RPMI7951 (cell line): ENCODE measurements at places on chromosomes 4 and X.

- DNase-seq, result no peak
These were observed 63.7 kb upstream of the HHIP start for GRCh38 chr4:144582105-144582850.

- no peak for DNase-seq
These were observed 49.7 kb upstream of the TMEM164 start for GRCh38 chrX:109952985-109953905.

GRCh38 chr4:70842761-70843435, 3.2 kb upstream of the GRSF1 start:
- DNase-seq, result no peak

- DNase-seq, result no peak
These were observed 171.4 kb downstream of the NWD2 start for GRCh38 chr4:37415845-37416369.

GRCh38 chrX:46408553-46409407, 136.4 kb downstream of the ZNF674 start:
- peak; percentile 65 for DNase-seq

DNA sequence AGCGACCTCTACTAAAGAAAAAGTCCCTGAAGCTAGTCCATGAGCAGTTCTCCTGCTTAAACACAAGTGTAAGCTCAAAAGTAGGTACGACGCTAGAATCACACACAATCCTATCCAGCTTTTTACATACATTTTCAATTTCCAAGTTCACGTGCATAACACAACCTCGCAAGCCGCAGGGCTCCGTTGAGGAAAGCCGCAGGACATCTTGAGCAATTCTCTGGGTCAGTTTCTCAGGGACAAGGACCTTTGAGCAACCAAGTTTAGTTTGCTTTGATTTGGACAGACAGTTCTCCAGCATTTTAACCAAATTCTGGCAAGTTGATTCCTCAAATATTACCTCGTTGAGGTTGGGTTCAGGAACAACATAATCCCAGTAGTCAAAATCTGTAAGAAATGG, 2.5 kb downstream of the DDIT4L start:
- DNase-seq, result no peak

- no peak for DNase-seq
These were observed 54.1 kb upstream of the AP1S2 start for GRCh38 chrX:15908603-15909290.

DNA sequence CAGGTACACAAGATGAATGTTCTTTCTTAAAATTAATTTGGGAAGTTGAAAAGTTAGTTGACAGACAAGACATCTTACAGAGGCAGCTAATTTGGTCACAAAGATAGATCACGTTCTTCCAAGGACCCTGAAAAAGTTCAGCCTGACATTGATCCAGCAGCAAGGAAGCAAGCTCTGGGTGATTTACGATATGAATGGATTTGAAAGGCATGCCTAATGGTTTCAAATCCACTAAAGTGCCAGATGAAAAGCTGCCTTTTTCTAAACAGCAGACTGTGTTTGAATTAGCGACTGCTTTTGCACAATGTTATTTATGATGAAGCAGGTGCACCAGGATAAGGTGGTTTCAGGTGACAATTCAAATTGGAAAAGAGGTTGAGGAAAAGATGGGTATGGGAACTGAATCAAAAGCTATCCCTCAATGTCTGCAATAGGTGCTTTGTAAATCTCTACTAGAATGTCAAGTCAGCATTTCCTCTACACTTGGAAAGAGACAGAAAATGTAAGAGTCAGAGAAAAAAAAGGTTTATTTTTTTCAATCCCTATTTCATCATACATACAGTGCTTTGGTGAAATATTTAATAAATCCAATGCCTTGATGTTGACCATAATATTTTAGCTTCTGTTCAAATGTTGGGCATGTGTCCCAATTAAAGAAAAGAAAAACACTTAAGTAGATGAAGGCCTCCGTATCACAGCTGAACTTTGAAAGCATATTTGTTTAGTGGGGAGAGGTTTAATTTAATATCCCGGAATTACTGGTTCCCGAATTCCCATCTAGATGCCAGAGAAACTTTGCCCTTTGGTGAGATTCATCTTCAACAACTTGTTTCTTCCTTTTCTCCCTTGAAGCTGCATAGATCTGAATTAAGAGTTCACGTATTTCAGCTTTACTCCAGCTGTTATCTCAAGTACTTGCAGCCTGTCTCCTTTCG, 6.0 kb downstream of the RASGEF1B start:
- DNase-seq, result no peak

GRCh38 chr4:152211936-152212653, 323.8 kb downstream of the FBXW7 start:
- DNase-seq, result no peak

- no peak for DNase-seq
These were observed 44.4 kb downstream of the METTL14 start for GRCh38 chr4:118729287-118730286.

DNA sequence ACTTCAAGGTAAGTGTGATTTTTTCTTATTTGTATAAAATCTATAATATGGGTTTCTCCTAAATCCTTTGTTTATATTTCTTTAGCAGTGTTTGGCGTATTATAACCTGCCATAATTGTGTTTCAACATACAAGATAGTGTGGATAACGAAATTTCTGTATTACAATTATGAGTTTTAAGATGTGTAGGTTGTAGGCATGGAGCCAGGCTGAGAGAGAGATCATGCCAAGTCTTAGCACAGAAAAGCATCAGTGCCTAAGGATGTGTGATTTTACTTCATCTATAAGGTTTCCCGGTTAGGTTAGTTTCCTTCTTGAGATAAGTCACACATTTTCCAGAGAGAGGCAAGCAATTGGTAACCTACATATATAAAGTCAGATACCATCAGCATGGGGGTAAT, 161.2 kb downstream of the RAPGEF2 start:
- DNase-seq, result no peak

DNA sequence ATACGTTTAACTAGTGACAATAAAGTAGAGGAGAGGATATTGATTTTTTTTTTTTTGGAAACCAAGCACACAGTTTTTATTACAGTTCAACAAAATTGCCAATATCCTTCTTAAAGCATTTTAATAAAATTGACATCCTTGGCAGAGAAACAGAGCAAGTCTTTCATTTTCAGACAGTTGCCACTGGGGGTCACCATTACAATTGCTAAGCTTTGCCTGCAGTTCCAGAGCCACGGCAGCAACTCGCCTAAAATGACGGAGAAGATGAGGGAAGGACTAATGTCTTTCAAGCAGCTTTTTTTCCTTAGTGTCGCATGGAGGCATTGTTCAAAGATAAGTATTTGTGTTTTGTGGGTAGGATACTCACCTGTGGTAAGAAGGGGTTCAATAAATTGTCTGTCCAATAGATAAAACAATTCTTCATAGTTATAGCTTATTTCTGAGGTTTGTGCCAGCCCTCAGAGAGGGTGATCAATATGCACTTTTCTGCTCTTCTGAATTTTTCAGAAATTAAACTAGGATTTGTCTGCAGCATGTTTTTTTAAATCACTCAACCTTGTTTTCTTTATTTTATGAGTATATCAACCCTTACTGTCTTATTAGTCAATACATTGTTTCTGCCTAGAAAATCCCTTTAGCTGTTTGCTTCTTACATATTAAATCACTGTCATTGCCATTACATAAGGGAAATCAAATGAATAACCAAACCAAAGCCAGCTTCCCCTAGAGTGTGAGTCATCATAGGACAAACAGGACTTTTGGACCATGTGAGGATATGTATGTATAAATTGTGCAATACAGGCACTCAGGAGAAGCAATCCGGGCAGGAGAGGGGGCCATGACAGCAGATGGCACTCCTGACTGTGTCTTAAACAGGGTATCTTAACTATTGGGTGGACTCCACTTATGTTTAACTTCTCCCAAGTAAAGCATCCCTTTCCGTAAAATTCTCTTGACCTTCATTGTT, 508.1 kb upstream of the ARX start:
- no peak for DNase-seq

DNA sequence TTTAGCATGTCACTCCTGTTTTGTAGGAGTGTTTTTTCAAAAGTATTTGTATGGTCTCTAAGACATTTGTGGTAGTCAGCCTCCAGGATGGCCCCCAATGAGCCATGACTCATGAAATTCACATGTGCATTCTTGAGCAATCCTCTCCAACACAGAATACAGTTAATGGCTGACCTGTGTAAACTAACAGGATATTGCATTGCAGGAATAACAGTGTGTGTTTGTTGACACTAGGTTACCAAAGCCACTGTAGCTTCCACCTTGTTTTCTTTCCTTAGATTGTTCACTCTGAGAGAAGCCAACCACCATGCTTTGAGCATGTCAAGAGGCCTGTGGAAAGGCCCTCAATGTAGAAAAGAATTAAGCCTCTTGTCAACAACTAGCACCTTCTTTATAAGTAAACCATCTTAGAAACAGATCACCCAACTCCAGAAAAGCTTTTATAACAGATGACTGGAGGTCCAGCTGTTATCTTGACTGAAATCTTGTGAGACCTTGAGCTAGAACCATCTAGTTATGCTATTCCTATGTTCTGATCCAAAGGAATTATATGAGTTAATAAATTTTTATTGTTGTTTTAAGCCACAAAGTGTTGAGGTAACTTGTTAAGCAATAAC, 28.5 kb downstream of the TBCK start:
- DNase-seq, result peak; percentile 71

DNA sequence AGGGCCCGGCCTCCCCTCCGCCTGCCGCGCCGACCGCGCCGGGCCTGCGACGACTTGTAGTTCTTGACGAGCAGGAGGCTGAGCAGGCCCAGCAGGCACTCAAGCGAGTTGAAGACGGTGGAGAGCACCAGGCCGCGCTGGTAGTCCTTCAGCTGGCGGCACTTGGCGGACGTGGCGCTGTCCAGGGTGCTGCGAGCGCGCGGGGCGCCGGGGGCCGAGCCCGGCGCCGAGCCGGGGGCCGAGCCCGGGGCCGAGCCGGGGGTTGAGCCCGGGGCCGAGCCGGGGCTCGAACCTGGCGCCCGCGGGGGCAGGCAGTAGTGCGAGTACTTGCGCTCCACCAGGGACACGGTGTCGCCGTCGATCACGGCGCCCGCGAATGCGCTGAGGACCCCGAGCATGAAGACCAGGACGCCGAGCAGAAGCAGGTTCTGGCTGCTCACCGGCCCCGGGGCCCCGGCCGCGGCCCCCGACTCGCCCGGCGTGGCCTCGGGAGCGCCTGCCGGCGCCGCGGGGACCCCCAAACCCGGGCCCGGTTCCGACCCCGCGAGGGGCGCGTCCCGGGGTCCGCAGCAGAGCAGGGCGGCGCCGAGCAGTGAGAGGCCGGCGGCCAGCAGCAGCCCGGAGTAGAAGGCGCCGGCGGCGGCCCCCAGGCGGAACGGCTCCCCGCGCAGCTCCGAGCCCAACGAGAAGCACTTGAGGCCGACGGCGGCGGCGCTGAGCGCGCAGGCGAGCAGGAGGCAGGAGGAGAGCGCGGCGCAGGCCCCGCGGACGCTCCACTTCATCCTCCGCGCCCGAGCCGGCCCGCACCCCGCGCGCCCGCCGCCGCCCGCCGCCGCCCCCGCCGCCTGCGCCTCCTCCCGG, 584 bp downstream of the TMEM271 start:
- DNase-seq, result no peak

- peak; percentile 0 for DNase-seq
These were observed 1.3 kb downstream of the PARM1 start for GRCh38 chr4:74934016-74934831.

- no peak for DNase-seq
These were observed 330.9 kb downstream of the DCHS2 start for GRCh38 chr4:154160519-154161301.

DNA sequence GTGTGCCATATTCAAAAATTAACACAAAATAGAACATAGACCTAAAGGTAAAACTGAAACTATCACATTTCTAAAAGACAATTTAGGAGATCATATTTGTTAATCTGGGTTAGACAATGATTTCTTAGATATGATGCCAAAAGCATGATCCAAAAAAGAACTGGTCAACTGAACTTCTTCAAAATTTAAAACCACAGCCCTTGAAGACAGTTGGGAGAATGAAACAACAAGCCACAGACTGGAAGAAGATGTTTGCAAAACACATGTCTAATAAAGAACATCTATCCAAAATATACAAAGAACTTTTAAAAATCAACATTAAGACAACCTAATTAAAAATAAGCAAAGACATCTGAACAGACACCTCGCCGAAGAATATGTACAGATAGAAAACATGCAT, 19.5 kb downstream of the COMMD8 start:
- DNase-seq, result no peak

DNA sequence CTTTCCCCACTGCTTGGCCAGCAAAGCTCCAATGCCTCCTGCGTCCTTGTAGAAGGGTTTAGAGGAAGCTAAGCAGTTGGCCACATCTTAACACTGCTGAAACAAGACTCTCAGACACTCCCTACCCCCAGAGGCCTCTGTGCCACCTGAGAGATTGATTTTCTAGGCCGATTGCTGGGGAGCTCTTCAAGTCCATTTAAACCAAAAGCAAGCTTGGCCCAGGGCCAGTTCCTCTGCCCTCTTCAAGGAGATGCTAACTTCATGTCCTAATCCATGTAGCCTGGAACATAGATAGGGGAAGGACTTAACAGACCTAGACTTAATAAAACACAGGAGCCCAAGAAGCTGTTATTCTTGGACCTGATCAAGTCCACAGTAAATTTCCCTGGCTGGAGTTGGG, 27.2 kb upstream of the FMR1NB start:
- DNase-seq, result no peak

DNA sequence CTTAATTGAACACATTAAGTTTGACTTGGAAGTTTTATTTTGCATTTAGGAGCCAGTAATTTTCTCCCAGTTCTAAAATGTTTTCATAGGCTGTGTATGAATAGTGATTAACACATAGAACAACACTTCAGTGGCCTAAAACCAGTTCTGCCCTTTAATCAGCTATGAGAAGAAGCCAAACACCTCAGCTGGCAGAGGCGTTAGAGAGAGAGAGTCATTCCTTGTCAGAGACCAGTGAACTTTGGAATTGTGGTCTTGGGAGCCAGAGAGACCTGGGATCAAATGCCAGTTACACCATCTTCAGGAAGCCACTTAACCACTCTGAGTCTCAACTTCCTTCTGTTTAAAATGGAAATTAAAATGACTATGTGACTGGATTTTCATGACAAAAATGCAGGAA, 39.3 kb upstream of the PRPS2 start:
- DNase-seq, result no peak

DNA sequence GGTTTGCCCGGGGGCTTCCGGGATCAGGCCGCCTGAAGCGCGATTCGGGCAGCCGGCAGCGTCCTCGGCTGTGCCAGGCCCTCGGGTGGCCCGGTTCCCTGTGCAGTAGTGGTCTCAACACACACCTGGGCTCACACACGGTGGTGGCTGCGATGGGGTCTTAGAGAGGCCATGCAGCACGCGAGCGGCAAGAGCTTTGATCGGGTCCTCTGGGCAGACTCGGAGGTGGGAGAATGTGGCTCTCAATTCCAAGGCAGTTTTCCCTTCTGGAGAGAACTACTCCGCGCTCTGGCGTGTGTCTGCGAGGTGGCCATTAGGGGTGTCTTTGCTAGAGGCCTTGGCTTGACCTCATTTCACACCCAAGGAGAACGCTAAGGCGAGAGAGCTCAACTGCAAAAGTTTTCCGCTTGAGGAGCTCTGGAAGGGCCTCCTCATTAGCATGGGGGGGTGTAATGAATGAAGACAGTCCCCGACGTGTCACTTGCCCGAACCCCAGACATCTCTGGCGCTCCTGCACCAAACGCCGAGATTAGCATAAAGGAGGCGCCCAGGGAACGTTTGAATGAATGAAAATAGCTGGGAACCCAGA, 771 bp upstream of the RBPJ start:
- DNase-seq, result no peak
